ENCODE measurements at places on chromosomes 4 and X. TPM values are rescaled to one million over a fixed set of nuclear protein-coding genes. Genes with fewer than 3 reads are reported as not detected.
A peak's percentile ranks its signal among the peaks of the same experiment; 100 is the strongest.

- DNase-seq: no peak
Measured at GRCh38 chr4:16745887-16746286, 152.6 kb downstream of the LDB2 start.

DNA sequence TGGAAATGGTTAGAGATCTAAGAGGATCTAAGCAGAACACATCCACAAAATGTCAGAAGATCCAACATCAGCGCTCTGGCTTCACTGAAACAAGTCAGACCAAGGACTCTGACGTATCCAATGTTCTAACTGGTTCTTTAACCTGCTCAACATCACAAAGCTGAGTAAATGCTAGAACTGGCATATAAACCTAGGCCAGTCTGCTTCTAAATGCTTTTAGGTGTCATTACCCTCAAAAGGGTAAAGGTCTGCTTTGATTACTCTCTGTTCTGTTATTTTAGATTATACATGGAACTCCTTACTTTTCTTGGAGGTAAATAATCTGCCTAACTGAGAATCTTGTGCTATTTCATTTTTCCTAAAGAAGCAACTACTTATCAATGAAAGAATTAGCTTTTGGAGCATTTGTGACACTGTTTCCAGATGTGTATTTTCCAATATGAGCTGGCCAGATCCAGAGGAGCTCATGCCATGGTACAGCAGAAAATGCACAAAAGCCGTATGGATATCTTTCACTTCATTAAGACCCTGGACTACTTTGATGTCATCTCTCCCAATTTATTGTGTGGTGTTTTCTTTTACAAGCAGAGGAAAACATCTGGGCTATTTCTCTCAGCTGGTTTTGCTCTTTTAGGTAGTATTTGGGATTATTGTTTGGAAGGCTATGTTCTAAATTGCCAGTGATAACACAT lies 123.5 kb downstream of the RASGEF1B start:
- no peak for DNase-seq

- DNase-seq: no peak
Measured at GRCh38 chrX:69506617-69507499, 2.7 kb downstream of the NALF2 start.

DNA sequence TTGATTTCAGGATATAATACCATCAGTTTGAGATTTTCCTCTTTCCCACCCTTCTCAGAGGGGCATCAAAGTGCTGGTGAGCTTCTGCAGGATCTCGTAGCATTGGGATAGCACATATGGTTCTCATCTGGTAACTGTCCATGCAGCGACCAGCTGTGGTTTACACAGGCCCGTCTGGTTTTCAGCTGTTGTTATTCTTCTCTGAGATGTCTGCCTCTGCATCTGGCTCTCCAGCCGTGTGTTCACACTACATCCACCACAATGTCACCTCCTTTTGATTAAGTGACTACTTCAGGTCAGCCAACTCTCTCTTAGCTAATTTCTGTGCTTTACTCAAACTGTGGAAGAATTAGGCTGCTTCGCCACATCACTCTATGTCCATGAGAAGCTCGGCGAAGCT lies 676.7 kb upstream of the TENM3 start:
- no peak for DNase-seq

DNA sequence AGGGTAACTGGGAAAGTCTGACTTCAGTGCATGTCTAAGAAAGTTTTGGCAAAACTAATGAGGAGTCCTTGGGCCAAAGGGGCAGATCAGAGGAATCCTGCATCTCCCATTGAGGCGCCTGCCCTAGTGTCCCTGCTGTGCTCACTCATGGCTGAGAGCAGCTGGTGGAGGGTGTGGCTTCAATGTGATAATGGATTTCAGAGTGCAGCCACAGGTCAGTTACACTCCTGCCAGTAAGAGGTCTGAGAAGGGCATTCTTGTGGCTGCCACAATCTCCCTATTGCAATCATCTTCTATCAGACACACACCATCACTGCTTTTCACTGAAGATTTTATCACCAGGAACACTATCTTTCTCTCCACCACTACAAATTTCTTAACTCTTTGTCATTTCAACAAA lies 457.1 kb downstream of the MID1IP1 start:
- no peak for DNase-seq

GRCh38 chrX:65976161-65976560 lies 63.7 kb downstream of the VSIG4 start:
- no peak for DNase-seq

DNA sequence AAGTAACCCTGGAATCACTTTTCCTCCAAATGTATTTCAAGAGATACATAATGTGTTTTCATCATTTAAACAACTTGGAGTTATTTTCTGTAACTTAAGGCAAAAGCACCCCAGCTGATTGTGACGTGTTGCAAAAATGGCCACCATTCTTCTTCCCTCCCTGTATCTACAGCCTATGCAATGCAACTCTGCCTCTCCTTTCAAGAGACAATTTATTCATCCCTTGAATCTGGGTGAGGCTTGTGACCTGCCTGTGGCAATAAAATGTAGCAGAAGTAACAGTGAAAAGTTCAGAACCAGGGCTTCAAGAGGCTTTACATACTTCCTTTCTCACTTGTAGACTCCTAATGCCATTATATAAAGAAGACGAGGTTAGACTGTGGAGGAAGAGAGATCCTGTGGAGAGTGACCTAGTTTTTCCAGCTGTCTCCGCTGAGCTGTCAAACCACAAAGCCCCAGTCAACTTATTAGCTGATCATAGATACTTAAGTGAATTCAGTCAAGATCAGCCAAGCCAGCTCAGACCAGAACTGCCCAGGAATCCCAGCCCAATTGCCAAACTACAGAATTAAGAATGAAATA lies 81.0 kb upstream of the KLF3 start:
- no peak for DNase-seq

DNA sequence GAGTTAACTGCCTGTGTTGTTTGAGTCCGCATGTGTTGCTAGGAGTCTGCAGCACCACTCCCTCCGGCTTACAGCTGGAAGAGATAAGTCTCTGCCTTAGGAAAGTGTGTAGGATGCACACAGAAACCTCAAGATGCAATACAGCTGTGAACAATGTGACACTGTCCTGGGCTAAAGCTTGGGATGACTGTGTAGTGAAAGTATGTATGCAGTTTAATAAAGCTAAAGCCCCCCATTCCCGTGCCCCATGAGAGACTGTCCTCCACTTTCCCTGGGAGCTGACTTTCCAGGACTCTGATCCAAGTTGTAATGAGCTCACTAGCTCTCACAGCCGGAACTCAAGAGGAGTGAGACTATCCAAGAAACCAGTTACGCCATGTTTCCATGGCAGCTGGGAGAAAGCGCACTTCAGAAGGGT lies 156.6 kb upstream of the FTHL17 start:
- peak; percentile 48 for DNase-seq

DNA sequence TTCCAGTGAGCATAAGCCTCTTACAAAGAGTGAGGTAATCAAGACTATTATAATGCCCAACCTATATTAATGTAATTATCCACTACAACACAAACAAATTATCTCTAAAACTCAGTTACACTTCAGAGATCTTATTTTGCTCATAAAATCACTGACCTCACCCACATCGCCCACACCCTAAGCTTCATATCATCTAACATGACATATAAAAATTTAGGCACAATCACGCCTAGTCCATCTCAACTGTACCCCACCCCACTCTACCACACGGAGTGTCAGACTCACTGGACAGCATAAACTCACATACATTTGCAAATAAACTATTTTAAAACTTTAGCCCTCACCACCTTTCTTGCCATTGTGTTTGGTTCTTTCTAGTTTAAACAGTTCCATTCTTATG lies 252.4 kb downstream of the PCDH7 start:
- no peak for DNase-seq

GRCh38 chr4:124018383-124019317 lies 622.1 kb downstream of the SPRY1 start:
- DNase-seq: no peak

DNA sequence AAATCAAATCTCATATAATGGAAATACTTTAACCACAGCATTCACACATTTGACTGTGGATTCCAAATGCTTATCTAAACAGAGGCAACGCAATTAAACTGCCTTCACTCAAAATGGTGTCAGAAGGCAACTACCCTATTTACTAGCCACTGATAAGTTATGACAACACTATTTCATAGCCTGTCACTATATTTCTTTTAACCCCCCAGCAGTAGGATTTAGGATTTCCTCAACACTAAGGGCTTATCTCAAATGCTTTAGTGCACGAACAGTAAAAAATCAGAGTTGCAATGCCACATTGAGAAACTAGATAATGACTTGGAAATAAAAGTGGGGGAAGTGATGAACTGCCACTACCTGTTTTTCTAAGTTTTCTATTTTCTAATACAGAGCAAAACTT lies 66.7 kb downstream of the DHX15 start:
- no peak for DNase-seq

DNA sequence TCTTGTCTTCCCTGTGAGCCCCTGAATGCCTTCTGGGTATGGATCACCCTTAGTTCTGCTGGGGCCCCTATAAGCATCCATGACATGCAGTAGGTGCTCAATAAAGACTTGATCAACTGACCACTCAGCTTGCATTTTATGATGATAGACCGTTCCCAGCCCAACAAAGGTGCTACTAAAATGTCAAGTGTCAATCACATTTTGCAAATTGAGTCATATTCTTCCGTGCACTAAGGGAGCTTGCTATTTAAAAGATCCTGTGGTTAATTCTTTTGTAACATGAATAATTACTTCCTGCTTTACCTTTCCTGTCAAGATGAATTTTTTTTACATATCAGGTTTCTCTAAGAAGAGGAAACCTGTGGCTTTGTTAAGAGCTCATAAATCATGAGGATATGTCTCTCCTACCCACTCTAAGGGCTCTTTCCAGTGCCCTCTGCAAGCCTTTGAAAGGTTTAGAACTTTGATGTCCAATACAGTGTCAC lies 47.6 kb downstream of the SH3KBP1 start:
- DNase-seq: no peak

DNA sequence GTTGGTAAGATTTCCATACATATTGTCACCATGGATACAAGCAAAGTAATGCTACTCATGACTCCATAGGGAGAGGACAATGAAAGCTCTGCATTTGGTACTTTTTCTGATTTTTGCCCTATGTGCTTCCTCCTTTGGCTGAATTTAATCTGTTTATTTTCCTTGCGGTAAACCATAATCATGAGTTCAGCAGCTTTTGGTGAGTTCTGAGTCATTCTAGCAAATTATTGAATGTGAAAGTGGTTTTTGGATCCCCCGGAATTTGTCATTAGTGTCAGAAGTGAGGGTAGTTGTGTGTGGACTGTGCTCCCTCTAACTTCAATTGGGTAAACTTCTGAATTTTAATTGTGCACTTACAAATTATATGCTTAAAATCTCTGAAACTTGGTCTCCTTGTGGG lies 170.3 kb downstream of the MOSPD2 start:
- no peak for DNase-seq

DNA sequence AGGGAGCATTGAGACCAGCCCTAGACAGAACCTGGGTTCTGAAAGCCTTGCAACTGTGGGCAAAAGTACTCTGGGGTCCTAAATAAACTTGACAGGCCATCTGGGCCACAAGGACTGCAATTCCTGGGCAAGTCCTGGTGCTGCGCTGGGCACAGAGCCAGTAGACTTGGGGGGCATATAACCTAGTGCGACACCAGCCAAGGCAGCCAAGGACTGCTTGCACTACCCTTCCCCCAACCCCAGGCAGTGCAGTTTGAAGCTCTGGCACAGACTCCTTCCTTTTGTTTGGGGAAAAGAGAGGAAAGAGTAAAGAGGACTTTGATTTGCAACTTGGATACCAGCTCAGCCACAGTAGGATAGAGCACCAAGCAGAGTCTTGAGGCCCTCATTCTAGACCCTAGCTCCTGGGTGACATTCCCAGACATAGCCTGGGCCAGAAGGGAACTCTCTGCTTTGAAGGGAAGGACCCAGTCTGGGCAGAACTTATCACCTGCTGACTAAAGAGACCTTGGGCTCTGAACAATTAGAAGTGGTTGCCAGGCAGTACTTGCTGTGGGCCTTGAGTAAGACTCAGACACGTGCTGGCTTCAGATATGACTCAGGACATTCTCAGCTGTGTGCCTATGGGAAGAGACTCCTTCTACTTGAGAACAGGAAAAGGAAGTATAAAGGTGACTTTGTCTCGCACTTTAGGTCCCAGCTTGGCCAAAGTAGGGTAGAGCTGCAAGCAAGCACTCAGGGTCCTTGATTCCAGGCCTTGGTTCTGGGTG lies 522.8 kb downstream of the GLUD2 start:
- no peak for DNase-seq

- no peak for DNase-seq
Measured at GRCh38 chr4:6951880-6952381, 42.3 kb downstream of the TBC1D14 start.

DNA sequence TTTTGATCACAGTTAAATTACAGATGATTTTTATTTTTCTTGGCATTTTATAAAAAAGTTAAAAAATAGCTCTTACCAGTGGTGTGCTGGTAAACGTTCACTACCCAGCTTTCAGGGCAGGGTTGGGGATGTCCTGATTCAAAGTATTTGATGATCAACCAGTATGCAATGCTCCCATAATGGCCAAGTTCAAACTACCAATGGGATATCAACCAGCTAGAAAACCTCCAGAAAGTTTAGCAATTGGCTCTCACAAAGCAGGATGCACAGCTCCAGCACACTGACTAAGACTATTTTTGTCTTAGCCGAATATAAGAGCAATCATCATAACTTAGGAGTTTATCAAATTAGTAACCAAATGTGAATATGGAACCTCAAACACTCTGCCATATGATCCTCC lies 108.0 kb upstream of the PDE5A start:
- no peak for DNase-seq

GC gene
- total RNA-seq: not detected

FAT4 gene
- 14.2 TPM for total RNA-seq

SH3BGRL gene
- total RNA-seq: 100.0 TPM

SSX4 gene
- not detected for total RNA-seq

GAGE13 gene
- total RNA-seq: 0.69 TPM

RASL11B gene
- total RNA-seq: 93.2 TPM

UCHL1 gene
- 112 TPM for total RNA-seq

CPLX1 gene
- 1.5 TPM for total RNA-seq

MAD2L1 gene
- 2.5 TPM for total RNA-seq
